ENCODE measurements at places on chromosomes 1 and 21. TPM values are rescaled to one million over a fixed set of nuclear protein-coding genes. Genes with fewer than 3 reads are reported as not detected.

The OR14K1 gene
- polyA plus RNA-seq: not detected

The ASPM gene
- polyA plus RNA-seq: 5.3 TPM

The HRNR gene
- 0.09 TPM for polyA plus RNA-seq

The SPRR2A gene
- 4.7 TPM for polyA plus RNA-seq

The BGLAP gene
- polyA plus RNA-seq: 0.23 TPM

The CDCA8 gene
- 15.1 TPM for polyA plus RNA-seq

The MASP2 gene
- polyA plus RNA-seq: 0.03 TPM

GRCh38 chr21:25647647-25648046, 8.6 kb downstream of the JAM2 start:
- no peaks in the 10 kb centered on the region for H3K36me3 ChIP-seq
- H3K27me3 ChIP-seq: no peaks in the 10 kb centered on the region
- no peaks in the 10 kb centered on the region for H3K4me1 ChIP-seq
- no peak overlapping the region for H3K27ac ChIP-seq
- H3K4me3 ChIP-seq: no peak overlapping the region

GRCh38 chr1:67973051-67973450, 77.4 kb downstream of the DIRAS3 start:
- H3K36me3 ChIP-seq: no peaks in the 10 kb centered on the region
- no peaks in the 10 kb centered on the region for H3K27me3 ChIP-seq
- H3K27ac ChIP-seq: no peak overlapping the region
- no peak for DNase-seq
- H3K4me3 ChIP-seq: no peak overlapping the region

DNA sequence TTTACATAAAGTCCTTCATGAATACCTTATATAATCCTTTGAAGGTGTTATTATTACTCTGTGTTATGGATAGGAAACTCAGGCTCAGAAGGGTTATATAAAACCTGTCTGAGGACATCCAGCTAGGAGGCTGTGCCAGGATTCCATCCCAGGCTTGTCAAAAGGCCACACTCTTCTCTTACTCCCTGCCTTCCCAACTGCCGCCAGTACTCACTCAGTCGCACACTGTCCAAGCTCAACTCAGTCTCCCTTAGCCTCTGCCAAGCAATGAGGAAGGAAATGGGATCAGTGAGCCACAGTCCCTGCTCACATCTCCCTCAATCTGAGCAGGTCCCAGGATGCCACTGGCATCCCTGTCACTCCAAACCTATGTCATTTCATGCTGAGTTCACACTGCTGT, 94.4 kb downstream of the NAV1 start:
- no peaks in the 10 kb centered on the region for H3K4me1 ChIP-seq
- DNase-seq: no peak
- H3K36me3 ChIP-seq: no peaks in the 10 kb centered on the region
- no peak overlapping the region for H3K4me3 ChIP-seq
- H3K27me3 ChIP-seq: peaks cover 9% of the 10 kb centered on the region
- no peak overlapping the region for H3K27ac ChIP-seq

DNA sequence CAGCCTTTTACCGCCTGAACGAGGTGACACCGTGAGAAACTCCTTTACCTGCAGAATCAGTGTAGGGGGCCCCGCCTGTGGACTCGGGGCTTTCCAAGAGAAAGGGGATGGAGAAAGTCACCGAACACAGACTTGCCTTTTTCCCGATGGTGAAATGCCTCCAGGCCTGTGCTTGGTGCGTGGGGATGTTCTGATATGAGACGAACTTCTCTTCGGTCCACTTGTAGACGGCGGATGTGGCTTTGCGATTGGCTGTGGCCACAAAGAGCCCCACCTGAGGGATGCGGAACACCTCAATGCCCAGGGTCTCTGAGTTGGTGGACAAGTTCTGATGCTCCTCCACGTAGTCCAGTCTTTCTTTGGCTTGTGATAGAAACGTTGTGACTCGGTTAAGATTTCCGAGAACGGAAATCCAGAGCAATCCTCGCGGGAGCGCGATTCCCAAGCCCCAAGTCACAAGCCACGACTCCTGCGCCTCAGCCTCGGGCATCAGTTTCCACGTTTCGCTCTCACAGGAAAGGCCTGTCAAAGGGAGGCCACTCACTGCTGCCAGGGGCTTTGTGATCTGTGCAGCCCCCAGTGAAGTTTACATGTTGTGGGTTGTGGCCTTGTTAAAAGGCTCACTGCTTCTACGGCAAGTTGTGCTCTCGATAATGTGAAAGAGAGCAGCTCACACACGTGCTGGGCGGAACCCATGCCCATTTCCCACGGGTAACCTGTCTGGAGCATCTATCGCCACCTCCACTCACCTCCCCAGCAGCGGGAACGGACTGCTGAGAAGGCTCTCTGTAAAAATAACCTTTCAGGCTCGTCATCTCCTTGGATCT, 12.6 kb downstream of the KRTAP10-1 start:
- H3K4me1 ChIP-seq: no peaks in the 10 kb centered on the region
- no peaks in the 10 kb centered on the region for H3K27me3 ChIP-seq
- H3K36me3 ChIP-seq: no peaks in the 10 kb centered on the region
- no peak overlapping the region for H3K4me3 ChIP-seq
- H3K27ac ChIP-seq: no peak overlapping the region

- H3K4me1 ChIP-seq: no peaks in the 10 kb centered on the region
- no peak overlapping the region for H3K4me3 ChIP-seq
- no peaks in the 10 kb centered on the region for H3K36me3 ChIP-seq
- H3K27ac ChIP-seq: no peak overlapping the region
- peaks cover 8% of the 10 kb centered on the region for H3K27me3 ChIP-seq
Observed at GRCh38 chr1:233867028-233867427, 37.4 kb upstream of the SLC35F3 start.

- DNase-seq: no peak
- no peaks in the 10 kb centered on the region for H3K4me1 ChIP-seq
- H3K27ac ChIP-seq: no peak overlapping the region
- H3K4me3 ChIP-seq: no peak overlapping the region
Observed at GRCh38 chr1:67489643-67490042, 59.4 kb upstream of the SERBP1 start.

GRCh38 chr1:12608311-12608957, 9.6 kb downstream of the DHRS3 start:
- DNase-seq: no peak
- H3K4me1 ChIP-seq: peaks cover 26% of the 10 kb centered on the region
- no peaks in the 10 kb centered on the region for H3K27me3 ChIP-seq
- no peak overlapping the region for H3K27ac ChIP-seq
- no peaks in the 10 kb centered on the region for H3K36me3 ChIP-seq

DNA sequence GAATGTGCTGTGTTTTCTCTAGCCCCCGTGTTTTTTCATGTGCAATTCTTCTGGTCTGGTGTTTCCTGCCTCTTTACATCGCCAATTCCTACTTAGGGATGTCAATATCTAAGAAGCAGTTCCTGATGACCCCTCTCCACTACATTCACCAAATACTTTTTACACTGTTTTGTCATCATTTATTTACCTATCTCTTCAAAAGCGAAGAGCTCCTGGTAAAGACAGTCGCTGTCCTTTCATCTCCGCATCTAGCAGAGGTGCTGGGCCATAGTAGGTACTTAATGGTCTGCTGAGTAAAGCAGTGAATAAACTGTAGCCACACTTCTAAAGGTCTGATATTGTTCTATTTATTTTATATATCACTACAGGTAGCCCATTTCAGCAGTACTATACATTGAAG, 43.0 kb downstream of the LYST start:
- no peak overlapping the region for H3K4me3 ChIP-seq
- H3K4me1 ChIP-seq: peaks cover 13% of the 10 kb centered on the region
- no peaks in the 10 kb centered on the region for H3K27me3 ChIP-seq
- H3K27ac ChIP-seq: no peak overlapping the region
- no peak for DNase-seq
- no peaks in the 10 kb centered on the region for H3K36me3 ChIP-seq

DNA sequence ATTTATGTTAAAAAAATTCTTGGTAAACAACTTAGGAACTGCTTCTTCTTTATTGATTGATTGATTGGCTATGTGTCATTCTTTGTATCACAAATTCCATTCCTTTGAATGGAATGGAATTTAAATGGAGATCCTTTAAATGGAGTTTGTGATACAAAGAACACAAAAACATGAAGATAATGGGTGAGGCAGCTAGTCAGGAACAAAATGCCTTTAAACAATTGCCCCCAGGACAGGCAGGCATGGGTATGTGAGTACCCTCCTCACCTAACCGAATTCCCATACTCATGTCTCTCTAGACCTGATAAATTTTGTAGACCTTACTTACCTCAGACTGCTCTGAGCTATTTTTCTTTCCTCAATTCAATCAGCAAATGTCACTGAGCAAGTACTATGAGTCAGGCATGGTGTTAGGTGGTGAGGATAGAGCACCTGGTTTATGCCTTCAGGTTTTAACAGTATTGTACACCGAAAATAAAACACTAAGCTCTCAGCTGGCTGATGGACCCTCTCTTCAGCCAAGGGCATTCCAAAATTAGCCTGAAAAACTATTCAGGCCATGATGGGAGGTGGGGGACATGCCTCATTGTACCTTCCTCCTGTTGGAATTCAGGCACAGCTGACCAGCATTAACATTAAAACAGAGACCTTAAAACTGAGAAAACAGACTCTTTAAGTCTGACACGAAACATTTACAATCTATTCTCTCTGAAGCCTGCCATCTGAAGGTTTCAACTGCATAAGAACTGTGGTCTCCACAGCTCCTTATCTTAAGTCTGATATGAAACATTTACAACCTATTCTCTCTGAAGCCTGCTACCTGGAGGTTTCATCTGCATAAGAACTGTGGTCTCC, 58.9 kb downstream of the OLFML3 start:
- H3K27me3 ChIP-seq: peaks cover 3% of the 10 kb centered on the region
- H3K27ac ChIP-seq: no peak overlapping the region
- no peak overlapping the region for H3K4me3 ChIP-seq
- H3K4me1 ChIP-seq: peaks cover 13% of the 10 kb centered on the region
- no peaks in the 10 kb centered on the region for H3K36me3 ChIP-seq

DNA sequence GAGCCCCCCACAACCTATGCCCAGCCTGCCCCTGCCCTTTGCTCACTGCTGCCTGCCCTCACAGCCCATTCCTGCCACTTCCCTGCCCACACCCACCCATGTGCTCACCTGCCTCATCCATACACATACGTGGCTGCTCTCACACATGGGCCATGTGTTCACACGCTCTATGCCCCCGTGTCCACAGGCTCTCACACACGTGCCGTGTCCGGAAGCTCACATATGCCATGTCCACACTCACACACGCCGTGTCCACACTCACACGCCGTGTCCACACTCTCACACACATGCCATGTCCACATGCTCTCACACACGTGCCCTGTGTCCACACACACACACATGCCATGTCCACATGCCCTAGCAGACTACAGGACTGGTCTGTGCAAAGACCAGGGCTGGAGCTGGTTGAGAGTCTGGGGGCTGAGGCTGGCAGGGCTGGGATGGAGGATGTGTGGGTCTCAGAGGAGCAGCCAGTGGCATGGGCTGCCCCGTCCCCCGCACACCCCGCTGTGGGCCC, 583 bp upstream of the RNF223 start:
- H3K27me3 ChIP-seq: peaks cover 10% of the 10 kb centered on the region
- no peak overlapping the region for H3K27ac ChIP-seq
- H3K4me1 ChIP-seq: peaks cover 20% of the 10 kb centered on the region
- H3K36me3 ChIP-seq: no peaks in the 10 kb centered on the region

DNA sequence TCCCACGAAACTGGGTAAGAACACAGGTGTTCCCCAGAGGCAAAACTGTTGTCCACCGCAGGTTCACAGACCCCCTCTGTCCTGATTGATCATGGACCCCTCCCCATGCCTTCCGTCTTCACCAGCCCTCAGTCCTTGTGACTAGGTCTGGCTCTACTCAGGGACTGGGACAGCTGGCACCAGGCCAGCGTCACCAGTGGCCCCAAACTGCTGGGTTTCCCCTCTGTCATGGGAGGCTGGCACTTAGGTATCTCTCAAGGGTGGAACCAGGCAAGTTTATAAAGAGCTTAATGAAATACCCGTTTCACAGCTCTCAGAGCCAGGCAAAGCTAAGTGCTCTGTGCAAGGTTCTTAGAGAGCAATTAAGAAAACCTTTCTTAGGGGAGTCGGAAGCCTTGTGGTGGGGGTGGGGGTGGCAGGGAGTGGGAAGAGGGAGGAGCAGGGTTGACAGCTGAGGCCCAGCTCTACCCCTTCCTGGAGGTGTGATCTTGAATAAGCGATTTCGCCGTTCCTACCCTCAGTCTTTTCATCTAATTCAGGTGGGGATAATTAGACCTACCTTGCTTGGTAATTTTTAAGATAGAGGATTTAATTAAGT, 35.0 kb upstream of the IFNLR1 start:
- H3K4me3 ChIP-seq: no peak overlapping the region
- H3K27me3 ChIP-seq: peaks cover 24% of the 10 kb centered on the region
- DNase-seq: no peak
- no peak overlapping the region for H3K27ac ChIP-seq

DNA sequence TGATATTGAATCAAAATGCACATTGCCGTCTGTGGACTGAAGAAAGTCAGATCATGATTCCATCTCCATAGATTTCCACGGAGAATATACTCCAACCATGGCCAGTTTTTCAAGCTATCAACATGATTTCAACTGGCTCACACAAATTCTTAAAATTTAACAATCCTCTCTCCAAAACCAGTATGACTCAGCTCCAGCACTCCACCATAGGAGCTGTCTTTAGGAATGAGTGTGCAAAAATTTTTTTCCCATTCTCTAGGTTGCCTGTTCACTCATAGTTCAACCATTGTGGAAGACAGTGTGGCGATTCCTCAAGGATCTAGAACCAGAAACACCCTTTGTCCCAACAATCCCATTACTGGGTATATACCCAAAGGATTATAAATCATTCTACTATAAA, 40.8 kb downstream of the RGL1 start:
- DNase-seq: no peak
- H3K27ac ChIP-seq: no peak overlapping the region
- H3K4me1 ChIP-seq: no peaks in the 10 kb centered on the region
- H3K36me3 ChIP-seq: no peaks in the 10 kb centered on the region

DNA sequence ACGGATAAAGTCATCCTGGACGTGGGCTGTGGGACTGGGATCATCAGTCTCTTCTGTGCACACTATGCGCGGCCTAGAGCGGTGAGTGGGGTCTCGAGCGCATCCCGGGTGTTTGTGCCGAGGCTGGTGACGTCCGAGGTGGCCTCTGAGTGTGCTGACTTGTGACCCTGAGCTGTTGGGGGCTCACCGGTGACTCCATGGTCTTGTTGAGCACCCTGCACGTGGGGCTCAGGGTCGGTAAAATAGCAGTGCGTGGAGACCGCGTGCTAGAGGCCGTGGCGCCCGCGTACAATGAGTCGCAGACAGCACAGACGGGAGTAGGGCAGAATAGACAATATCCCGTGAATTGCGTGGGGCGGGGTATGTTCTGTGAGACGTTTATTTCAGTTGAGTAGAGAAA, 13.1 kb downstream of the PRMT2 start:
- no peak overlapping the region for H3K4me3 ChIP-seq
- no peak overlapping the region for H3K27ac ChIP-seq
- DNase-seq: no peak
- peaks cover 52% of the 10 kb centered on the region for H3K36me3 ChIP-seq
- H3K4me1 ChIP-seq: no peaks in the 10 kb centered on the region

- H3K4me3 ChIP-seq: peak overlapping the region; percentile 30
- peaks cover 12% of the 10 kb centered on the region for H3K4me1 ChIP-seq
- H3K27me3 ChIP-seq: no peaks in the 10 kb centered on the region
- peak overlapping the region; percentile 73 for H3K27ac ChIP-seq
- H3K36me3 ChIP-seq: no peaks in the 10 kb centered on the region
Observed at GRCh38 chr1:8889925-8890785, 11.7 kb upstream of the ENO1 start.
